Osteocyte (in vitro differentiated cells): ENCODE measurements at places on chromosomes 3 and 15. TPM values are rescaled to one million over a fixed set of nuclear protein-coding genes. Genes with fewer than 3 reads are reported as not detected.
A peak's percentile ranks its signal among the peaks of the same experiment; 100 is the strongest.

GRCh38 chr3:28151608-28152228 is 89.7 kb upstream of the CMC1 start:
- no peak overlapping the region for H3K4me3 ChIP-seq
- no peaks in the 10 kb centered on the region for H3K36me3 ChIP-seq
- no peak for DNase-seq

DNA sequence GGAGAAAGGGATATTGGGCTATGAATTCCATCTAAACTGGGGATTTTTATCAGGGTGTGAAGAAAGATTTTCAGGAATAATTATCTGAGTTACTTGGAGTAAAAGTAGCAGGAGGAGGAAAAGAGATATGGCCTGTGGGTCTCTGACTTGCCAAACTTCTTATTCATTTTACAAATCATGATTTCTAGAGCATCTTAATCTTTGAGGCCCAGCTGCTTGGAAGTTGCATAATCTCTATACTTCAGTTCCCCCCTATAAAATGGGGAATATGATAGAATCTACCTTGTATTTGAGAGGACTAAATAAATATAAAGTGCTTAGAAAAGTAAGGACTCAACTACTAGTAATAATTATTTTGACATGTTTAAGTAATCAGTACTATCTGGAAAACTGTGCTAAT is 11.0 kb upstream of the GABPB1 start:
- no peak overlapping the region for H3K4me3 ChIP-seq
- DNase-seq: no peak
- no peak overlapping the region for H3K27ac ChIP-seq
- H3K4me1 ChIP-seq: no peaks in the 10 kb centered on the region
- H3K27me3 ChIP-seq: no peaks in the 10 kb centered on the region

GRCh38 chr3:113070681-113071113 is 79.9 kb downstream of the GTPBP8 start:
- H3K27ac ChIP-seq: peak overlapping the region; percentile 6
- H3K27me3 ChIP-seq: no peaks in the 10 kb centered on the region
- peaks cover 7% of the 10 kb centered on the region for H3K36me3 ChIP-seq
- no peak for DNase-seq
- peaks cover 16% of the 10 kb centered on the region for H3K4me1 ChIP-seq

GRCh38 chr3:178562947-178563232 is 26.7 kb downstream of the KCNMB2 start:
- H3K27ac ChIP-seq: no peak overlapping the region
- H3K4me1 ChIP-seq: peaks cover 5% of the 10 kb centered on the region
- H3K27me3 ChIP-seq: peaks cover 16% of the 10 kb centered on the region
- no peak for DNase-seq
- no peak overlapping the region for H3K4me3 ChIP-seq

Gene C3orf22
- total RNA-seq: not detected in 2 replicates

Gene FBXL22
- 0.48 and 0.52 TPM in 2 replicates for total RNA-seq
